NCI-H2081 treated with DMSO at 0.1 percent for 48 hours (cell line): ENCODE measurements at places on chromosomes 13 and 19.

DNA sequence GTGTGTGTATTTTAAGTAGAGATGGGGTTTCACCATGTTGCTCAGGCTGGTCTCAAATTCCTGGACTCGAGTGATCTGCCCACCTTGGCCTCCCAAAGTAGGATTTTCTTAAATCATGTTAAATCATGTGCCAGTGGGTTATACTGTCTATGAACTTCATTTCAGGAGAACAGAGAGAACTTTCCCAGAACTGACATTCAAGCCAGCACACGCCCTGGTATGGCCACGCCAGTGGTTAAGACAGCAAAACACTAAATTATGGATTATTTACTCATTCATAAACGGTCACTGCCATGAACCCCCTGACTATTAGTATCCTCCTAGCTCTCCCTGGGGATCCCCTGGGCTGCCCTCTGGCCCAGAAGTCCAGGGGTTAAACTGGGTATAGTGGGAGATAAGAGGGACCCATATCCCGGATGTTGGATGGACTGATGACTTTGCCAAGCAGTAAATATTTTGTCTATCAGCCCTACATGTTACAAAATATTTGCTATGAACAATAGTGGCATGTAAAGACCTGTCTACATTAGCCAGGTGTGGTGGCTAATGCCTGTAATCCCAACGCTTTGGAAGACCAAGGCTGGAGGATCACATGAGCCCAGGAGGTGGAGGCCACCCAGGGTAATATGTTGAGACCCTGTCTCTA lies 16.1 kb upstream of the STRN4 start:
- DNase-seq, result no peak

GRCh38 chr13:79686441-79686840 lies 205.5 kb downstream of the NDFIP2 start:
- DNase-seq, result no peak

DNA sequence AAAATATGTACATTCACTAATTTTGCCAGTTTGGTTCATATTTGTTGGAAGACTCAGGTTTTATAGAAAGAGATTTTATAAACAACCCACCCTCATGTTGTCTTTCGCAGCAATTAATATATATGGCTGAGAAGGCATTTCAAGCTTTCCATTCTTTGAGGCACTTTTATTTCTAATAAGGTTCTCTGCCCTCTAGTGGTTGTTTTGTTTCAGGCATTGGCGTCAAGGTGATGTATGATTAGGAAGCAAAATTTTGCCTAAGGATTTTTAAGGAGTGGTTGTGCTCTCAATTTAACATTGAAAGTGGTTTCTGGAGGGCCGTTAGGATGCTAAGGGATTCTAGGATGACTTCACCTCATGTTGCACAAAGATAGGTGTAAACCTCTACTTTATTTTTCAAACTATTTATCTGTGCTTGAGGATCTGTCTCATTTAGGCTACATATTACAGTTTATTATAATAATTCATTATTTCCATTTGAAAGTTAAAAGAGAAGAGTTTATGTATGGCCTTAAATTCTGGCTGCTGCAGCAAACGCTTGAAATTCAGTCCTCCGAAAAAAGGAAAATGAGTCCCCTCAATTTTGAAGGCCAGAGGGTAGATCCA lies 35.9 kb downstream of the OXGR1 start:
- DNase-seq, result no peak

GRCh38 chr13:26270707-26271106 lies 16.8 kb downstream of the CDK8 start:
- no peak for DNase-seq

GRCh38 chr19:19145684-19146608 lies 7.7 kb upstream of the TMEM161A start:
- peak; percentile 1 for DNase-seq

DNA sequence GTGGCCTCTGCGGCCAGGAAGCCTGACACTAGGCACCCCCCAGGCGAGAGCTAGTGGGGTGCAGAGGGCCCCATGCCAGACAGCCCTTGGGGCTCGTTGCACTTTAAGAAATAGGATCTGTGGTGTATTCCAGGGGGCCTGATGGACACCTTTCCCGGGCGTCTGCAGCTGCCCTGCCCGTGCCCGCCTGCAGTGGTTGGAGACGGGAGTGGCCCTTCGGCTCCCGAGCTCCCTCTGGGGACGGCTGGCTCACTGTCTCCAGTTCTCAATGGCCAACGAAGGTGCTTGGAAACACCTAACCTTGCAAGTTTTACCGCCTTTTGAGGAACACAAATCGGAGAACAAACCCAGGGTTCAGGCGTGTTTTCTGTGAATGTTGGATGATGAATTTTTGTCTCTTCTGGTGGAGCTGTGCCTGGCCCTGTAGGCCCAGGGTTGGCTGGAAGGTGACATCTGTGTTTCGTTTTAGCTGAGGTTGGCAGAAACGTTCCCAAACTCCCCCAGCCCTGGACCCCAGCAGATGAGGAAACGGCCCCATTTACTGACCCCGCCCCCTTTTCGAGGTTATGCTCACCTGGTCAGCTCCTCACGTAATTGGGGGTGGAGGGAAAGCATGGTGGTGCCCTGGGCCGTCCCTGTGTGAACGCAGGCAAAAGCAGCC lies 17.4 kb upstream of the NPAS1 start:
- no peak for DNase-seq

DNA sequence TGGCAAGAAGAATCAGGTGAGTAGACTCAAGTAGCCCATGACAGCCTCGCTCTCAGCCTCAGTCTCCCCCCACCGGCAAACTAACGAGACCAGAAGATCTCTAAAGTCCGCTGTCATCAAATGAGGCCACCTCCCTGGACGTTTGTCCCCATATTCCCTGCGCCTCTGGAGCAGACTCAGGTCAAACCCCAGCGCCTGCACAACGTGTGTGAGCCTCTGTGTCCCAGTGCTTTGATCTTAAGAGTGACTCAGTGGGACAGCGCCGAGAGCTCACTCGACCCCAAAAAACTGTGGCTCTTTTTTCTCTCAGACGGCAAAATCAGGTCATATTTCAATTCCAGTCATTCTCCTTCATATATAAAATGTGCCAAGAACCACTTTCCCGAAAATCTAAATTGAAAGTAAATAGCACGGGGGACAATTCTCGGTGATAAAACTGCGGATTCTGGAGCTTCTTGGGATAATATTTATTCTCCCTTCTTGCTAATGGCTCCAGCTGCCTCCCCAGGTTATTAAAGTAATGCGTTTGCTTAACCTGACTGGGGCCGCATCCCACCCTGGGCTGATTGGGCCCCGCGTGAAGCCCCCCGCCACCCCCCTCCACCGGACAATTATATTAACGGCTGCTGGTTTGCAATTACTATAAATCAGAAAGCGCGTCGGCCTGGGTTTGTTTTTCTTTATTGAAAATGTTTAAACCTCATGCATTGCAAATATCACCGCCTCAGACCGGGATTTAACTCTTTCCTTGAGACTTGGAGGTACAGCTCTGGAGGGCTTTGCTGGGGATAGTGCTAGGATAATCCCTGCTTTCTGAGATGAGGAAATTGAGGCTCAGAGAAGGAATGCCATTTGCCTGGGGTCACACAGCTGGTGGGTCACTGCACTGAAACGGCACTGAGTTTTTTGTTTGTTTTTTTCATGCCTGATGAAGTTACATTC lies 37.5 kb upstream of the ZNRF4 start:
- no peak for DNase-seq

GRCh38 chr19:48879025-48879637 lies 6.9 kb downstream of the PPP1R15A start:
- no peak for DNase-seq

DNA sequence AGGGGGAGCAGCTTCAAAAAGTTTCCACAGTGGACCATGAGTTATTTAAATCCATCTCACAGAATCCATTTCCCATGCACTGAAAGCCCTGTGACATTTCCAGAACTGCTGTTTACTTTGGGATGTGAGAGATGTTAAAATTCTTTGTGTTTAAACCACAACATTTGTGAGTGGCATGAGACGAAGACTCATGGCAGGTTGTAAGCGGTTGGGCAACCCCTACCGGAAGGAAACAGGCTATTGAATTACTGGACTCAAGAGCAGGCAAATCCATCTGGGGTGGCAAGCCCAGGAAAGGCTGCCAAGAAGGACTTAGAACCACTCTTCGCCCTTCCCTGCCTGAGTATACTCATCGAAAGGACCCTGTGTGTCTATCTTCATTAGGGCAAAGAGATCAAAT lies 22.3 kb upstream of the CLDN10 start:
- DNase-seq, result no peak

GRCh38 chr19:29947871-29948270 lies 5.8 kb downstream of the URI1 start:
- no peak for DNase-seq

GRCh38 chr13:27607125-27607524 lies 13.2 kb downstream of the LNX2 start:
- DNase-seq, result no peak

DNA sequence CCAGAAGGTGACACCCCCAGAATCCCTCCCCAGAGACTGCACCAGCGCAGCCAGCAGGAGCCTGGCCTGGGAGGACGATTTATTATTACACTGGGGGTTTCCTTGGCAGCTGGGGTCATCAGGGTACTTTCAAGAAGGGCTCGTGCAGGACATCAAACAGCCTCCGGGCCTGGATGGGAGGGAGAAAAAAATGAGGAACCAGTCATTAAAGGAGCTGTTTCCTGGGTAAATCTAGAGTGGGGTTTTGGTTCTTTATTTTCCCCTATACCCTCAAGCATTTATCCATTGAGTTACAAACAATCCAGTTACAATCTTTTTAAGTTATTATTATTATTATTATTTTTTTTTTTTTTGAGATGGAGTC lies 3.1 kb downstream of the POLR1G start:
- no peak for DNase-seq

DNA sequence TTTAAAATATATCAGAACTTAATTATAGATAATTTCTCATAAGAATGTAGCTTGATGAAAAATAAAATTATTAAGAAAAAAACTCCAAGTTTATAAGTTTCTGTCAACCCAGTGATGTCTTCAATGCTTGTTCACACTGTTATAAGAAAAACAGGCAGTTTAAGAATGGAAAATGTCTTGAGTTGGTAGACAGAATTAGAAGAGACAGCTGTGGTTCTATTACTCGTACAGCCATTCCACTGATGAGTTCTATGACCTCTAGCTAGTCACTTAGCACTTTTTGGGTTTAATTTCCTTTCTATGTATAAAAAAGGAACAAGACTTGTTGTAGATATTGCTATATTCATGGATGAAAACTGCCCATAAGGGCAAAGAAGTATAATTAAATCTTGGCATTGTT lies 1013.1 kb upstream of the ATXN8OS start:
- DNase-seq, result no peak

GRCh38 chr13:65112531-65112941 lies 2117.6 kb downstream of the PCDH9 start:
- DNase-seq, result no peak

- no peak for DNase-seq
These were observed 5.6 kb downstream of the RASL11A start for GRCh38 chr13:27276188-27276587.

- DNase-seq, result no peak
These were observed 43.4 kb upstream of the NFIC start for GRCh38 chr19:3323026-3323425.

- DNase-seq, result no peak
These were observed 932.3 kb downstream of the EFNB2 start for GRCh38 chr13:105602956-105603670.

GRCh38 chr13:113639616-113640262 lies 18.3 kb downstream of the ATP4B start:
- no peak for DNase-seq

DNA sequence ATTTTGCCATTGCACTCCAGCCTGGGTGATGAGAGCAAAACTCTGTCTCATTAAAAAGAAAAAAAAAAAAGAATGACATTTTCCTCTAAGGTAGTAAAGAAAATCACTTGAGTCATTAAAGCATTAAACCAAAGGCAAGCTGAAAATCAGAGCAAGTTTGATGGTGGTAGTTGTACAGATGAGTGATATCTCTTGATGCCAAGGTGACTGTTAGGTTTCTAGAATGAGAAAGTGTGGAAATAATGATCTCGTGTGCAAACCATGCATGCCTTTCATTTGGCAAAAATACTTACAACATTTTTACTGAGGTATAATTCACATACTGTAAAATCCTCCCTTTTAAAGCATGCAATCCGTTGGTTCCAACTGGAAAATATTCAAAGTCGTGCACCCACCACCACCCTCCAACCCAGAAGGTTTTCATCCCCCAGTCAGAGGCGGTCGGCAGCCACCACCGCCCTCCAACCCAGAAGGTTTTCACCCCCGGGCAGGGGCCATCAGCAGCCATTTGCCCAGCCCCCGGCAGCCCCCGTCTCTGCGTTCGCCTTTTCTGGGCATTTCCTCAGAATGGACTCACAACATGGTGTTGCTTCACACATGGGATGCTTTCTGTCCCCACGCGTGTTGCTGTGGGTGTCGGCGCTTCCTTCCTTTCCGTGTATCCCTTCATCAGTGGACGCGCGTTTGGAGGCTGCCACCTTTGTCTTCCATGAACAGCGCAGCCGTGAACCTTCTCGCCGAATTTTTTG lies 90.2 kb downstream of the ATP11A start:
- no peak for DNase-seq

DNA sequence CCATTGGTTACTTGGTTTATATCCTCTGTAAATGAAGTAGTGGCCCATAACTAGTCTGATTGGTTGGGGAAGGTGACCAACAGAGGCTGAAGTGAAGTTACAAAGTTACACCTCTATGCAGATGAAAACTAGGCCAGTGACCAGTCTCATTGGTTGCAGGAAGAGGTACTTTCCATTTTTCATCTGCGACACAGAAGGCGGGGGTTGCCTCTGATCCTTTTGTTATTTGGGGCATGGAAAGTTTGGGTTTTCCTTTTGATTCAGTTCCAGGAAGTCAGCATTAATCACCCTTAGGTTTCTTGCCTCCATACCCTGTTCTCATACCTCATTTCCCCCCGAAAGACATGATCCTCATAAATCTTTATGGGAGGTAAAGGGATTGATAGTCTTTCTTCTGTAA lies 20.2 kb downstream of the ZNF544 start:
- no peak for DNase-seq

DNA sequence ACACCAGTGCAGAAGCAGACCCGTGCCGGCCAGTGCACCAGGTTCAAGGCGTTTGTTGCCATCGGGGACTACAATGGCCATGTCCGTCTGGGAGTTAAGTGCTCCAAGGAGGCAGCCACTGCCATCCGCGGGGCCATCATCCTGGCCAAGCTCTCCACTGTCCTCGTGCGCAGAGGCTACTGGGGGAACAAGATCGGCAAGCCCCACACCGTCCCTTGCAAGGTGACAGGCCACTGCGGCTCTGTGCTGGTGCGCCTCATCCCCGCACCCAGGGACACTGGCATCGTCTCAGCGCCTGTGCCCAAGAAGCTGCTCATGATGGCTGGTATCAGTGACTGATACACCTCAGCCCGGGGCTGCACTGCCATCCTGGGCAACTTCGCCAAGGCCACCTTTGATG lies 10.1 kb downstream of the ZNF44 start:
- no peak for DNase-seq

DNA sequence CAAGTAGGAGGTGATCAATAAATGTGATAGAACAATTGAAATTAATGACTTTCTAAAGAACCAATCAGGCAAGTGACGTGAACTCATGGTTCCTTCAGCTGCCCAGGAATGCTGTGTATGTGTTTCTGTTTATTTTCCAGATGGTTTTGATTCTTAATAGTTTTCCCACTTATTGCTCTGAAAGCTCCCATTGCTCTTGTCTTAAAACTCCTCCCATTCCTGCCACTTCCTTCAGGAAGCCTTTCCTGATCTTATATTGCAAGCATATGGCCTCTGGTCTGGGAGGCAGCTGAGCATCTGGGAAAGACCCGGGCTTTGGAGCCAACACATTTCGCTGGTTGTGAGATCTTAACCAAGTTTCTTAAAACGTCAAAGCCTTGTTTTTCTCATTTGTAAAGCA lies 17.1 kb upstream of the LATS2 start:
- no peak for DNase-seq
